ENCODE measurements at places on chromosomes 5 and 9. TPM values are rescaled to one million over a fixed set of nuclear protein-coding genes. Genes with fewer than 3 reads are reported as not detected.
A peak's percentile ranks its signal among the peaks of the same experiment; 100 is the strongest.

RIC1 gene
- total RNA-seq: 23.1 TPM

SLC45A2 gene
- total RNA-seq: not detected

- DNase-seq: no peak
Observed at GRCh38 chr5:118015511-118015910, 972.8 kb downstream of the DTWD2 start.

DNA sequence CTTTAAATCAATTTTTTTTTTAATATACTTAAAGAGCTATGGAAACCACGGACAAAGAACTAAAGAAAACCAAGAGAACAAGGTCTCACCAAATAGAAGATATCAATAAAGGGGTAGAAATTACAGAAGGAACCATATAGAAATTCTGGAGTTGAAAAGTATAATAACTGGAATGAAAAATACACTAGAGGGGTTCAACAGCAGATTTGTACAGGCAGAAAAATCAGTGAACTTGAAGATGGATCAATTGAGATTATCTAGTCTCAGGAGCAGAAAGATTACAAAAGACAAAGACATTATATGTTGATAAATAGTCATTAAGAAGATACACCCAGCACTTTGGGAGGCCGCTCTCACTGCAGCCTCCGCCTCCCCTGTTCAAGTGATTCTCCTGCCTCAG, 56.1 kb downstream of the GAPVD1 start:
- no peak for DNase-seq

- peak; percentile 79 for DNase-seq
Observed at GRCh38 chr5:43042626-43043399, 2.7 kb upstream of the ANXA2R start.
